AG04449 (cell line): ENCODE measurements at places on chromosomes 1 and 21.

DNA sequence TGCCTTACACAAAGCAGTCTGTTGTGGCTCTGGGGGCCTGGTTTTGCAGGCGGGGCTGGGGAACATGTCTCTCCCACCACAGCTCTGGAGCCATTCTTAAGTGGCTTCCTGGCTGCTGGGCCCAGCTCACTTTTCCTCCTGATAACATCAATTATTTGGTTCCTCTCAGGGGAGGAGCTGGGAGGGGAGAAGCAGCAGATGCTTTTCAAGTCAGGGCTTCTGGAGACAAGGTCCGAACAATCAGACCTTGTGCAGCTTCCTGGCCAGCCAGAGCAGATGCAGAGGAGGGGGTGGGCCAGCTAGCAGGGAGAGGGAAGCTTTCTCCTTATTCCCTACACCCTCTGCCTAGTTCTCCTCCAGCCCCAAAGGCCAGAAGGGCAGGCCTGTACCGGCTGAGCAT lies 3.7 kb upstream of the PAQR6 start:
- no peak for DNase-seq

GRCh38 chr21:16086936-16087335 lies 357.2 kb downstream of the USP25 start:
- no peak for DNase-seq

- DNase-seq: no peak
Observed at GRCh38 chr1:227662933-227663332, 72.2 kb downstream of the JMJD4 start.

DNA sequence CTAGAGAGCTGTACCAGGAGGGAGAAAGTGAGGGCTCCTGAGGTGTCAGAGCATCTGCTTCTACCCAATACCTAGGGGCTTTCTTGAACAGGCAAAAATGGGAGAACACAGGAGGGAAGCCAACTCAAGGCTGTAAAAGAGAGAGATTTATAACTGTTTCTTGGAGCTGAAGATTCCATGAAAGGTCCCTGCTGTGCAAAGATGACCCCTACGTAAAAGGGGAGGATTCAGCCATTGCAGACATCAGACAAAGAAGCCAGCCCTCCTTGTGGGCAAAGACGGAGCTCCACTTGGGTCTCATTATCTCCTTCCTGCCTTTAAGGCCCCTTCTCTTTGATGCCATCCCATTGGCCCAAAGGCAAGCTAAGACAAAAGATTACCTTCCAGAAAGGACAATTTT lies 524.1 kb upstream of the CAMK1G start:
- DNase-seq: no peak

GRCh38 chr1:209134001-209134400 lies 449.5 kb upstream of the CAMK1G start:
- no peak for DNase-seq

- DNase-seq: no peak
Observed at GRCh38 chr21:31489726-31490125, 145.7 kb upstream of the TIAM1 start.

DNA sequence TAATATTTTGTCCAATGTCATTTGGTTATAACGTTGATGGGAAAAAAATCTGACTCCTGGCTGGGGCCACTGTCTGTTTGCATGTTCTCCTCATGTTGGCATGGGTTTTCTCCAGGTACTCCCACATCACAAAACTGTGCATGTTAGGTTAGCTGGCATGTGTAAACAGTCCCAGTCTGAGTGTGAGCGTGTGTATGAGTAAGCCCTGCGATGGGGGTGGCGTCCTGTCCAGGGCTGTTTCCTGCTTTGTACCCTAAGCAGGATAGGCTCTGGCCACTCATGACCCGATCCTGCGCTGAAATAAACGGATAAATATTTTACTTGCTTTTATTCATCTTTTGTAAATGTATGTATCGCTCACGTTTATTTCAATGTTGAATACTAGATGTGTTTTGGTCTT lies 13.5 kb downstream of the EFCAB14 start:
- no peak for DNase-seq

DNA sequence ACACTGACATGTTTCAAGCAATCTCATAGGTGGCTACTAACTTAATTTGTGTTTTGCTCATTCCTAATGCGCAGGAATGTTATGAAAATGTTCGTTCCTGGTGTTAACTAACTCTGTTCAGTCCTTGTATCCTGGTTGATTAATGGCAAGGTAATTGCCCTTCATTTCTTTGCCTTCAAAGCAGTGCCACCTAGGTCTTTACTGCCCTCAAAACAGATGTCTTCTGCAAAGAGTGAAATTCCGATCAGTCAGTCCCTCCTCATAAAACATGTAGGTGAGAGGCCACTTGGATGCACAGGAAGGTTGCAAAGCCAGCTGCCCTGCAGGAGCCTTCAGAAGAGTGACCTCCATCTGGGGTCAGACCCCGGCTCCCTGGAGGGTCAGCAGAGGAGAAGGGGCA lies 179.4 kb downstream of the KIF26B start:
- DNase-seq: no peak

DNA sequence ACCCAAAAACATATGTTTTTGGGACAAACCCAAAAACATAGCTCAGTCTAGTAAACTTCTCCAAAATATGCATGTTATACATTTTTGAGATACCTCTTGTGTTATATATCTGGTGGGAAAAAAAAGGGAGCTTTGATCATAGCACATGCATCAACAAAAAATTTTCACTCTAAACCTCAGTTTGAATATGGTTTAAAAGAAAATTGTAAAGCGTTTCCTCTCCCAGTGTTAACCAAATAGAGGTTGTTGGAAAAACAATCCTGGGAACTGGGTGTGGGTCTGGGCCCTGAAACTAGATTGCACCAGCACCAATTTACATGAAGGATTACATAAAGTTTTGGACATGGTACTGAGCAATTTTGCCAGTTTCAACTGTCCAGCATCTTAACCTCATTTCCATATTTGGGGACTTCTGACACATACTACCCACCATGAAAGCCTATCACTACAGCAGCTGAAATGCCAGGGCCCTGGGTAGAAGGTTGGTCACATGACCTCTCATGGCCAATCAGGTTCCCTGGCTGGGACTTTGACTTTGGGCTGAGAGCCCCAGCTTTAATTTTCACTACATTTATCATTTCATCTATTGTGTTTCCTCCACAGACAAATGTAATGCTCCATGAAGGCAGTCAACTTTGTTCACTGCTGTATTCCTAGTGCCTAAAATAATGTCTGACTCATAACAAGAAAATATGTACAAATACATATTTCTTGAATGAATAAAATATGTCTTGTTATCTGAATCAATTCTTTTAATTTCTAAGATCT lies 150.7 kb downstream of the SETD4 start:
- no peak for DNase-seq

GRCh38 chr1:77950873-77951272 lies 28.0 kb downstream of the FUBP1 start:
- DNase-seq: no peak

DNA sequence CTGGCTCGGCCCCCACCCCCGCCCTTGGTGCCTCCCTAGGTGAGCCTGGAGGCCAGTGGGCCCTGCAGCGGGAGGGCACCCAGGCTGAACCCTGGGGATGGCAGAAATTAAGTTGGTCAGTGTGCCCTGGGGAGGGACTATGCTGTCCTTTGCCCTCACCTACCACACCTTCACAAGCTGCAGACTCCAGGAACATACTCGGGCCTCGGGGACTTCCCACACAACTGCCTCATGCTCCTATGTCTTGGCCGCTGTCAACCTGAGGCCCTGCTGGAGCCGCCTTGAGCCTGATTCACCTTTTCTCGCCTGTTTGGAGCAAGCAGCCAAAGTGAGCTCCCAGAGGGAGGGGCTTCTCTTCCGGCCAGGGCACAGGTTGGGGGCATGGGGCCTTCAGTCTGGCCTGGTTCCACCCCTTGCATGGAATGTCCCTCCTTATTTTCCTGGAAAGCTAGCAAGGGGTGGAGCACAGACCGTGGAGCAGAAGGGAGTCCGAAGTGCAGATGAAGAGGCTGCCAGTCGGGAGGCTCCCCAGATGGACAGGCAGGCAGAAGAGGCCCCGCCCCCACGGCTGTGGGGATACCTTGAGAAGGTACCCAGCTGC lies 24.7 kb downstream of the KNCN start:
- no peak for DNase-seq

- peak; percentile 97 for DNase-seq
Observed at GRCh38 chr1:17128361-17128760, 9.1 kb upstream of the PADI2 start.

GRCh38 chr1:167109125-167109524 lies 15.2 kb downstream of the STYXL2 start:
- DNase-seq: no peak

- no peak for DNase-seq
Observed at GRCh38 chr1:227466039-227466645, 97.2 kb upstream of the ZNF678 start.

DNA sequence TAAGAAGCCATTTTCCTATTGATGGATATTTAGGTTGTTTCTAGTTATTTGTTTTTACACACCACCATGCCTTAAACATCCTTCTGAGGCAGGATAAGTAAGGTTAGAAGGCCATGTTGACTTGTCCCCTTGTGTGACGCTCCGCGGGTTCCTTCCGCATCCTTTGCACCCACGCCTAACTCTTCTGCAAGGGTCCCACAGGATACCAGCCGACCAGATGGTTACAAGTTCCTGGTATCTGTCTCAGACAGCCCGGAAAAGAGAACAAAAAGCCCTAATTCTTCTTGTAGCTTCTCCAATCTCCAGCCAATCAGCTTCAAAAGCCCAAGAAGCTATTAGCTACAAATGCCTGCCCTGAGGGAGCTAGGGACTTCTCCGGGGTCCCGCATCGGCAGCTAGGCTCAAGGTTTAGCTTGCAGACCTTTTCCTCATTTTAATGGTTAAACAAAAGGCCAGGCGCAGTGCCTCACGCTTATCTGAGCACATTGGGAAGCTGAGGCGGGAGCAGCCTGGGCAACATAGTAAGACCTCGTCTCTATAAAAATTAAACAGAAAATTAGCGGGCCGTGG lies 4.9 kb upstream of the OTUD3 start:
- no peak for DNase-seq

DNA sequence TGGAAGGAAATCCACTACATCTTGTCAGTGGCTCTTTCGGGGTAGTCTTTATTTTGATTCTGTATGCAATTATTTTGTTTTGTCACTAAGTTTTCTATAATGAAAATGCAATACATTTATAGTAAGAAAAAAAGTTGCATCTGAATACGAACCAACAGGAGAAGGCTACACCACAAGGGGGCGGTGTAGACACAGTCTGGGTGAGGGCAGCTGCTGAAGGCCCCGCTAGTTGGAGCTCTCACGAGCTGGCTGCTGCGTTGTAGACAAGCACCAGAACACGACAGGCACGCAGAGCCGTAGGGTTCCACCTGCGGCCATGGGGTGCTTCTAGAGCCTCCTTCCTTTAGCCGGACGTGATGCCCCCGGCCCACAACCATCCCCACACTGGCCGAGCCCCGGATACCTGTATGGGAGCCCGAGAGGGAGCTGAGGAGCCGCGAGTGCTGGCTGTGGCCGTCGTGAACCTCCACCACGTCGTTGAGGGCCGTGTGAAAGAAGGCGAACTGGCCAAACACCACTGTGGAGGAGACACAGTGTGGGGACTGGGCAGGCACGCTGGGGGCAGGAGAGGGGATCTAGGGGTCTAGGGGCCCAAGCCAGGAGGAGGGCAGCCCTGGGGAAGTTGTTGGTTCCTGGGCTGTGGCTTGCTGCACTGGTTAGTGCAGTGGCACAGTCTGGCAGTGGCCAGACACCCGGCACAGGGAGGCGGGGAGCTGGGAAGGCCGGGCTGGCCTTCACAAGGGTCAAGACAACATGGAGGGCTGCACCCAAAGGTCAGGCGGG lies 160.8 kb downstream of the ZSCAN20 start:
- peak; percentile 51 for DNase-seq

DNA sequence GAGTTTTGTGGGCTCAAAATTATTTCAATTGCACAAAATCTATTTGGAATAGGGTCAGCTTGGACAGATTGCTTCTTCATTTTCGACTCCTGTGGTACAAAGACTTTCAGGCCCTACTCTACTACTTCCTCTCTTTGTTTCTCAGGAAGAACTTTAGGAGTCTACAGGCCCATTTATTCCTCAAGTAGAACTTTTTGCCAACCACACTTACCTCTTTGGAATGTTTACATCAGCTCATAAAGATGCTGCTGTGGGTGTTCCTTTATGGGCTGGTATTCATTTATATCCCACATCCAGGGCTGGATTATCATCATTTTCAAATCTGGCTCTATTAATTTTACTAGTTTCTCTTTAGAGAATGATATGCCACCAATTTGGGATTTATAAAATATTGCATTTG lies 46.3 kb upstream of the TNFSF18 start:
- no peak for DNase-seq

GRCh38 chr1:19835578-19835977 lies 20.5 kb upstream of the RNF186 start:
- no peak for DNase-seq

GRCh38 chr1:230824551-230824918 lies 43.8 kb downstream of the C1orf198 start:
- no peak for DNase-seq

DNA sequence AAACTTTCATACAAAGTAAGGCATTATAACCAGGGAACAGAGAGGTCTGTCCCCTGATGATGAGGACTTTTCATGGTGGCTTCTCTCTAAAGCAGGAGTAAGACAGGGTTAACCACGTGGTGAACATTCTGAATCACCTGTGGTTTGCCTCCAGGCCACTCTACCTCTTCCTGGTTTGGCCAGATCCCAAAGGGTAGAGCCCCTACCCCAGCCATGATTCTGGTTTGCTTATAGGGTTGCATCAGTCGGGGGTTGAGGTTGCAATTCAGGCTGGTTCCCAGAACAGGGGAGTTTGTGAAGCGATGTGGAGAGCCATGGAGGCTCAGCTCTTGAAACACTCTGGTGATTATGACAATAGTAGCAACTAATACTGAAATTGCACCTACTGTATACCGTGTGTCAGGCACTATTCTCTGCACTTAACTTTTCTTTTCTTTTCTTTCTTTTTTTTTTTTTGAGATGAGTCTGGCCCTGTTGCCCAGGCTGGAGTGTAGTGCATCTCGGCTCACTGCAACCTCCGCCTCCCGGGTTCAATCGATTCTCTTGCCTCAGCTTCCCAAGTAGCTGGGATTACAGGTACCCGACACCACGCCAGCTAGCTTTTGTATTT lies 8.3 kb downstream of the CNR2 start:
- no peak for DNase-seq

- no peak for DNase-seq
Observed at GRCh38 chr1:204565617-204566582, 49.7 kb downstream of the MDM4 start.

DNA sequence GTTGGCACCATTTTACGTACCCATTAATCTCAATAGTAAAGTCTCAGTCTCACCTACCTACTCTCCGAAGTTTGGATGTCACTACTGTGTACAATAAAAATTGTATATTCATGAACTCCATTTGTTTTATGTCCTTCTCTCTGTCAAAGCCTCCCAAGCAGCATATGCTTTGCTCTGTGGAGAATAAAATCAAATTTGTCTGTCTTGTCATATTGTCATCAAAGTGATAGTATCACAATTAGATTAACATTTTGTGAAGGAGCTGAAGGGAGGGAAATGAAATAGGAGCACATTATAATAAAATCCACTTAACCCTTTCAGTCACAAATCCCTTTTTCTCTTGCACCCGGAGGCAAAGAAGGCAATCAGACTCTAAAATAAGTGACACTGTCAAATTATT lies 177.1 kb upstream of the RRP15 start:
- DNase-seq: no peak
